Stimulated activated CD4-positive, alpha-beta T cell treated with anti-CD3 and anti-CD28 coated beads, Interleukin-12 subunit alpha, Interleukin-12 subunit beta, amount 100 ng/mL, for 4 hours (primary cell): ENCODE measurements at places on chromosomes 5 and 9.
A peak's percentile ranks its signal among the peaks of the same experiment; 100 is the strongest.

DNA sequence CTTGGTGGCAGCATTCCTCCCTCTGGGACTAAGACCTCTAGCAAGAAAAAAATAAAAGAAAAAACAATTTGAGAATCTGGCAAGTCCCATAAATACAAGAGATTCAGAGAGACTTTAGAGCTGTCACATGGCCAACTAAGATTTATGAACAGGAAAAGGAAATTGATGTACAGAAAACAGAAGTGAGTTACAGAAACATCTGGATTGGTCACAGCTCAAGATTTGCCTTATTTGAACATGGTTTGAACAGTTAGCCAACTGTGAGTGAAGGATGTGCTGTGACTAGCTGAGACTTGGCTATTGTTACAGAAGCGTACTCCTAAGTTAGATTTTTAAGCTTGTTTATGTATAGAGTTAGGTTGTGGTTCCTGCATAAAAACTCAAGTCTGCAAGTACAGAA is 340.2 kb downstream of the SLCO4C1 start:
- no peak for DNase-seq

DNA sequence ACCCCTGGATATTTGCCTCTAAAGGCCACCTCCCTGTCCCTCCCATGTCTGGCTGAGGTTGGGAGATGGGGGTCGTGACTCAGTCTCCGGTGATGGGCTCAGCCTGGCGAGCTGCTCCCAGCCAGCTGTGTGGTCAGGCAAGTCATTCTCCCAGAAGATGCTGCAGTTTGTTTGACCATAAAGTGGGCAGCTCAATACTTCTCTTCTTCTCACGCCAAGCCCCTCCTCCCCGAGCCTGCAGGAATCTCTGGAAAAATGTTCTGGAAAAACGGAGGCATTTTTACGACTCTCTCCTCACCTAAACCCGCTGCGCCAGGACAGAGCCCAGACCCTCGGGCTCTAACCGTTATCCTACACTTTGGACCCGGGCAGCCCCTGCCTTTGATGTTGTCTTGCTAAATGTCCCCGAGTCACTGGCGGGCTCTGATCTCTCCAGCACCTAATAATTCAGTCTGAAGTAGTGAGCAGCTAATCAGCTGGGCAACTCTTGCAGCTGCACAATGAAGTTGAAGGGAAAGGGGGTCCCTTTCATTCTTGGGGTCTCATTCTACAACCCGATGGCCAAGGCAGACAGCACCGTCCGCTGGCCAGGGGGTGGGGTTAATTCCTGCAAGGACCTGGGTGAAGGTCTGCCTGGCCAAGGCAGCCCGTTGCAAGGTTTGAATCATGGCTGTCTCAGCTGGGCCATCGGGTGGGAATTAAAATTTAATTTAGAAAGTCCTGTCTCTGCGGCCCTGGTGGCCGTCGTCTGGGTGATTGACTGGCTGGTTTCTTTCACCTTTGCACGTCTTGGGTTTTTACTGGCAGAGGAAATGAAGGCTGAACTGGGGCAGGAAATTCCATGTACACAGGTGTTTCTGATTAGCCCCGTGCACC is 12.3 kb downstream of the DCANP1 start:
- DNase-seq: no peak

- no peak for DNase-seq
Measured at GRCh38 chr5:158792976-158793375, 306.7 kb downstream of the EBF1 start.

DNA sequence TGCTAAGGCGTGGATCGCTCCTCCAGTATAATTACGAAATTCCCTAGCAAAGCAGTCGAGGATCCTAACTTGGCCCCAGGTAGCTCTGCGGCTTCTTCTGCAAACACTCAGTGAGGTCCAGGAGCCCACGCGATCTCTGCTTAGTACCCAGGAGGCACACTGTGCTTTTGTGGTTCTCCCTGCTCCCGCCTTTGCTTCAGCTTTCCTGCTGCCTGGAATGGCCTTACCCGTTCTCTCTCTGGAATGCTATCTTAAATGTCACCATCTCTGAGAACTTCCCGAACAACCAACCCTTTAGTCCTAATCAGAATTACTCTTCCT is 639 bp downstream of the INVS start:
- peak; percentile 5 for DNase-seq

GRCh38 chr5:122099060-122099790 is 21.2 kb upstream of the LOX start:
- DNase-seq: no peak

DNA sequence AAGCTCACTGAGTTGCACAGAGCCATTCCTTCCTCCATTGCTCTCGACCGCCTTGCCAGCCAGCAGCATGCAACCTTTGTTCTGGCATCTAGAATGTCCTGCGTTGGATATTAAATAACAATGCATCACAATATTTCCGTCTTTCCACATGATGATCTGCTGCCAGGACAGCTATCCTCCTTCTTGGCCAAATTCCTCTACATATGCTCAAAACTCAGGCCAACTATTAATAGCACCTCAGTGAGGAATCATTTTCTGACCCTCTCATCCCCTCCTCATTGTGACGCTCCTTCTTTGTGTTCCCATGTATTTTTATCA is 128.6 kb downstream of the MYO10 start:
- DNase-seq: no peak

DNA sequence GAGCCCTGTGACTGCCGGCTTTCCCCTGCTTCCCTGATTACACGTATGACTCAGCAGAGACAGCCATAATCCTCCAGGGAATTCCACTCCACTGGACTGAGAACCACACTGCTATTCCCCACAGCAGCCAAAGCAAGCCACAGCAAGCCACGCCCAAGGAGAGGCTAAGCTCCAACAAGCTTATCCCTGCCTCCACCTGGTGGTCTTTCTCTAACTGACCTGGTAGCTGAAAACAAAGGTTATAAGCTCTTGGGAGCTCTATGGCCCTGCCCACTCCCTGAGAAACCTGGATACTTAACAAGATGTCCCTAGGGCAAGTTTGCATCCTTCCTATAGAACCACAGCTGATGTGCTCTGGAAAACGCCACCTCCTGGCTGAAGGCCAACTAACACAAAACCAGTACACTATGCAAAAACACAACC is 613.7 kb upstream of the CDH18 start:
- DNase-seq: no peak

GRCh38 chr5:2877522-2877921 is 126.0 kb upstream of the IRX2 start:
- no peak for DNase-seq

- no peak for DNase-seq
Measured at GRCh38 chr9:93262537-93263310, 78.8 kb downstream of the WNK2 start.
